Astrocyte of the cerebellum (primary cell): ENCODE measurements at places on chromosomes 6 and 20.
A peak's percentile ranks its signal among the peaks of the same experiment; 100 is the strongest.

DNA sequence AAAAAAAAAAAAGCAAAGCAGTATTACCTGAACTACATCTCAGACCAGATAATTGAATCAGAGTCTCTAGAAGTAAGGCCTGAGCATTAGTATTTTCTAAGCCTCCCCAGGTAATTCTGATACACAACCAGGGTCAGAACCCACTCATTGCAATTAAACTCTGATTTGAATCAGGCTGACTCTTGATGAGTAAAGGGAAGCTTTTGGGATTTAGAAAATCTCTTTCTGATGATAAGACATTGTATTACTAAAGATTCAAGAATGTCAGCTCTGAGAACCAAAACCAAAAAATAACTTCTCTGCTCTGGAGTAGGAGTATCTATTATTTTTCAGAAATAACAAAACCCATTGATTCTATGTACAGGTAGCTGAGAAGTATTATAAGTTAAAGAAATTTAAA lies 100.1 kb upstream of the COL21A1 start:
- DNase-seq = no peak

- DNase-seq = no peak
Observed at GRCh38 chr20:2859330-2860121, 13.8 kb upstream of the PTPRA start.

GRCh38 chr20:10603971-10604864 lies 69.6 kb downstream of the JAG1 start:
- DNase-seq = peak; percentile 79

- no peak for DNase-seq
Observed at GRCh38 chr20:10788877-10789276, 115.1 kb upstream of the JAG1 start.

DNA sequence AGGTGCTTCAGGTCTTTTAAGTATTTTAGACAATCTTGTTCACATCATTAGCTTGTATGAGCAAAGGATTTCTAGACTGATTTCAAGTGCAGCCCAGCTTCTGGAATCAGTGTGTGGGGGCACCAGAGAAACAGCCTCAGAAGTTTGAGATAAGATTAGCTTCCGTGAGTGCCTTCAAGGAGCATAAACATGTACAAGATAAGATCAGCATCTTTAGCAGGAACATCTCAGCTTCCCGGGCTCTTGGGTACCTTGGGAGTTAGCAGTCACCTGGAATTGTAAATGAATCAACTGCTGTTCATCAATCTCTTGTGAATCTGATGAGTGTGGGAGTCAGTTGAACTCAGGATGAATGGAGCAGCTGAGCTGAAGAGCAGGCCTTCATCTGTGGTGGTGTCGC lies 12.0 kb upstream of the CITED2 start:
- no peak for DNase-seq

- DNase-seq = no peak
Observed at GRCh38 chr6:6405031-6405430, 84.6 kb upstream of the F13A1 start.

DNA sequence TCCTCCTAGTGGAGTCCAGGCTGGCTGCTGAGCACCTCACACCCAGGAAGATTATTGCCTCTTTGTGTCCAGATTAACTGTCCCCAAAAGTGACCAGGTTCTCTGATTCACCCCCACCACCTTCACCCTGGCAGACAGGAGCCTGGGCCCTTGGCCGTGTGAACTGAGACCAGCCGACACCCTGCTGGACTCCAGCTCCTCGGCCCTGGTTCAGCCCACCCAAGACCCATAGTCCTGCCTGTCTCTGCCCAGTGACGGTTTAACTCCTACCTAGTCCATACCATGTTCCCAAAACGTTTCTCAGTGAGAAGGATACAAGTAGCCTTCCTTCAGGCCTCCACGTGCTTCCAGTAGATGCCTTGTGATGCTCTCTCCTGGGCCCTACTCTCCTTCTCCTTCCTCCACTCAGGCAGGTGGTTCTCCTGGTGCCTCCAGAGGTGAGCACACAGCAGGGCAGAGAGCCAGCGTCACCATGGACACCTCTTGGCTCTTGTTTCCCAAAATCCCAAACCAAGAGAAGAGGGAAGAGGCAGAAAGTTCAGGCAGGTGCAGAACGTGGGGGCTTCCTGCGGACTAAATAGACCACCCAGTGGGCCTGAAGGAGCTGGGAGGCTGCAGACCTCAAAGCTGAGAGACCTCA lies 134.4 kb upstream of the CST7 start:
- no peak for DNase-seq

- no peak for DNase-seq
Observed at GRCh38 chr6:167115054-167115453, 7.8 kb upstream of the CCR6 start.

- no peak for DNase-seq
Observed at GRCh38 chr6:157263881-157264397, 59.4 kb downstream of the TMEM242 start.

DNA sequence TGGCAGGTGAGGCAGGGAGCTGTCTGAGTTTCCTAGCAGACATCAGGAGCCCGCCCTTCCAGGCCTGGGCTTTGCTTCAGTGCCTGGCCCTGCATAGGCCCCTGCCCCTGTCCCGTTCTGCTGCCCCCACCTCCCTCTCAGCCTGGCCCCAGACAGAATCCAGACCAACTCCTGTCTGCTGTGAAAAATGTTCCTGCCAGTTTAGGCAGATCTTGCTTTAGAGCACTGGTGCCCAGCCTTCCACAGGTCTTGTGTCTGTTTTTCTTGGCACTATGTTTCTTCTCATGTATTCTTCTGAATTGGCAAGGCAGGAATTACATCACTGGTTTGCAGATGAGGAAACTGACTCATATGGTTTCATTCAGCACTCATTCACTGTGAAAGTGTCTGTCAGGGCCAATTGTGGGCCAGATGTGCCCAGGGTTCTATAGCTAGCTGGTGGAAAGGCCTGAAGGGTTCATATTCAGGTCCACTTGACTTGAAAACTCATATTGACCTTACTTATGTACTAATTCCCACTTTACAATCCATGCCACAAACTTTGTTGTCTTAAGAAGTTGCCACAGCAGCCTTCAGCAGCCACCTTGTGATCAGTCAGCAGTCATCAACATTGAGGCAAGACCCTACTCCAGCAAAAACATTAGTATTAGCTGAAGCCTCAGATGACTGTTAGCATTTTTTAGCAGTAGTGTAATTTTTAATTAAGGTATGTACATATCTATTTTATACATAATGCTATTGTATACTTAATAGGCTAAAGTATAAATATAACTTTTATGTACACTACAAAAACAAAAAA lies 40.5 kb downstream of the HLA-F start:
- DNase-seq = peak; percentile 22

DNA sequence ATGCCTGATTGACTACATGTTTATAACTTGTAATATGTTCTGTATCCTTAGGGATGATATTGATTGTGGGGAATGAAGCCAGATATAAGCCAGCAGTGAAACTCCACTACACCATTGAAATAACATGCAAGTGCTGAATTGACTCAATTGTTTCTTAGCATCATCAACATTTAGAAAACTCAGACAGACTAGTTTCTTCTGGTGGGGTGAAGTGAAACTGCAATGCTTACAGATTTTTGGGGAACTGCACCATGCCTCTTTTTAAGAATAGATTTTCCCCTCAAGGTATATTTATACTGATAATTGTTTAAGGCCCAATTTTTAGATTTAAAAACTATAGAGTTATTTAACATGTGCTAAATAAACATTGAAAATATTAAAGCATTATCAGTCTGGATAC lies 1044.6 kb upstream of the EYS start:
- DNase-seq = no peak

DNA sequence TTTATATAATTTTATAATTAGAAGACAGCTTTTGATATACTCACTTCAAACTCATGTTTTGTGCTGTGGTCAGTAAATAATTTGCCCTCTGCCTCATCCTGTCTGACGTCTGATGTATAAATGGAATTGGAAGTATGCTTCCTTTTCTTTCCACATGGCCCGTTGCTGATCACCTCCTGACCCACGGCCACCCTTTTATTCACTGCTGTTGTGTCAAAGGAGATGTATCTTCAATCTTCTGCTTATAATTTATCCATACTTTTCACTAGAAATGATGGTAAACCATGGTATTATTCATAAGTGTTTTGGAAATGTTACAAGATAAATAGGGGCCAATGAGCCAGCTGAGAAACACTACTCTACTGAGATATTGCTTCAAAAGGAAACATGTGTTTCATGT lies 841.8 kb downstream of the PHF3 start:
- DNase-seq = peak; percentile 36

DNA sequence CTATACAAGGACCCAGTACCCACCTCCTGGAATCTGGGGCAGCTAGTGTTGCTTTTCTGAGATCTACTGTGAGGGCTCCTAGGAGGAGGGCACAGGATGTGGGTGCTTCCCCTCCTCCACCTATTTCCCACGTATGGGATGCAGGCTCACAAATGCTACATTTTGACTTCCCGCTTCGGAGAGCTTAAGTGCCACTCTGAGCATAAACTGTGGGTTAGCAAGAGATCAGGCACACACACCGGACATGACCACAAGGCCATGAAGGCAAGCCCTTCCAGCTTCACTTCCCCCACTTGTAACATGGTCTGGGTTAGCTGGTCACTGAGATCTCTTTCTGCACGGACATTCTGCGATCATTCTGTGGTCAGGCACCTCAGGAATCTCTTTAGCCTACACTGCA lies 15.7 kb upstream of the TGM3 start:
- no peak for DNase-seq

GRCh38 chr6:38554700-38555413 lies 84.9 kb downstream of the BTBD9 start:
- DNase-seq = peak; percentile 16
